Esophagus muscularis mucosa (tissue), 4 donors: ENCODE measurements at places on chromosomes 3 and 15. TPM values are rescaled to one million over a fixed set of nuclear protein-coding genes. Genes with fewer than 3 reads are reported as not detected.

DNA sequence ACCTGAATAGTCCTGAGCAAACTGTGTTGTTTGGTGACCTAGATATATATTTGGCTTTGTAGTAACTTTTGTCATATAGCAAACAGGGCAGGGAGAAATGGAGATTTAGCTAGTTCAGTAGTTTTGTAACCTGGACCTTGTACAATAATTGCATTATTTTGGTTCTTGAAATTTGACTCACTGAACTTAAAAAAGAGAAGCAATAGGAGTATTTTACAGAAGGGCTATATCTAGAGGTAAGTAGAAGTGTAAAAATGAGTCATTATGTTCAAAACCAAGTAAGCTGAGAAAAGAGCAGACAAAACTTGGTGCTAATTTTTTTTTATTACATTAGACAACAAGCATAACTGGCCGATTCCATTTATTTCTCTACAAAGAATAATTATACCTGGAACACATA lies 505.4 kb downstream of the ZIC1 start:
- DNase-seq: no peak

GRCh38 chr3:112779558-112780480 lies 66.8 kb downstream of the CD200R1L start:
- no peak for DNase-seq

IQCH gene
- 2.4 TPM for total RNA-seq

GUCA1C gene
- not detected for total RNA-seq

GOLGA8J gene
- total RNA-seq: not detected
